ENCODE measurements at places on chromosomes 4 and X.

DNA sequence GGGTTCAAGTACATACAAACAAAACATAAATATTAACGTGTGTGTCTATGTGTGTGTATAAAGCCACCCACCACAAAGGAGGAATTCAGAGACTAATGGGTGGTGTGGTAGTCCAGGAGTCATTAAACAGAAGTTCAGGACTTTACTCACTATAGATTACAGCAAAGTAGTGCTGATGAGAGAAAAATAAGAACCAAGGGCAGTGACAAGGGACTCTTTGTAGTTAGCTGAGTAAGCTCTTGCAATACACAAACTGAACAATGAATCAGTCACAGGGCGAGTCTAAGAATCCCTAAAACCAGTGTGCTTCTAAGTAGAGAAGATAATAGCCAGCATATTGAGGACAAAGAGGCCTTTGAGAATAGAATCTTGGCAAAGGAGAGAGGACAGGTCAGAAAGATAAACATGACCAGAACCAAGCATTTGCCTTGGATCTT is 232.4 kb downstream of the PPP3CA start:
- DNase-seq = no peak

DNA sequence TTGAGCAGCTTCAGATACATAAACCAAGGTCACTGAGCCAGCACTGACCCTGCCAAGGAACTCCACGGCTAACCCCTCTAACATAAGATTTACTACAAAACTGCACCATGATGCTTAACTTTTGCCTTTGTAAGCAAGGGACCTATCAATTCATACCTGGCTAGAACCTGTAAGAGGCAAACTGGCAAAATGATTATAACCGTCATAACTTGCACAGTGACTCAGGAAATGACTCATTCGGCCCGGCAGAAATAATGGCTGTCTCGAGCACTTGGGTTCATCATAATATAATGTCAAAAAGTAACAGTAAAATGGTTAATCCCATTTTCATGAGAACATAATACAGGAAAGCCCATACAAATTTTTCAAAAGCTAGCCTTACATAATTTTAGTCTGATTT is 17.2 kb downstream of the RASGEF1B start:
- DNase-seq = no peak

- DNase-seq = no peak
These were observed 565.4 kb upstream of the ATOH1 start for GRCh38 chr4:93263166-93263565.

GRCh38 chrX:41478381-41478911 is 31.3 kb downstream of the NYX start:
- DNase-seq = no peak
